ENCODE measurements at places on chromosomes 7 and 10.

- DNase-seq = no peak
Measured at GRCh38 chr10:91521439-91521838, 111.3 kb downstream of the HECTD2 start.

DNA sequence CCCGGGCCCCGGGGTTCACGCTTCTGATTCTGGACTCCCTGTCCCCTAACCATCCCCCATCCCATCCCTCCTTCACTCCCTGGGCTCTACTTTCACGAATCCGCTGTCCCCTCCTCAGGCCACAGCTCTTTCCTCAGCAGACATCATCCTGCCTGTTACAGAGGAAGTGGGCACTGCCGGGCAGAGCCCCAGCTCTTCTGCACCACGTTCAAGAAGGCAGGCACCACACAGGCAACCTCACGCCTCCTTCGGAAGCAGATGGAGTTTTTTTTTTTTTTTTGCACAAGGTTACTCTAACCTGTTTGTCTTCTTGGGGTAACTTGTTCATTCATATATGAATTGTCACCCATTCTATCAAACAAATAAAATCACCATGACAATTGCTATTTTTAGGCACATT lies 17.9 kb upstream of the ZNF32 start:
- DNase-seq = no peak

- DNase-seq = no peak
Measured at GRCh38 chr7:136278057-136278456, 300.9 kb upstream of the MTPN start.

- peak; percentile 6 for DNase-seq
Measured at GRCh38 chr7:134328900-134329299, 12.2 kb upstream of the SLC35B4 start.

DNA sequence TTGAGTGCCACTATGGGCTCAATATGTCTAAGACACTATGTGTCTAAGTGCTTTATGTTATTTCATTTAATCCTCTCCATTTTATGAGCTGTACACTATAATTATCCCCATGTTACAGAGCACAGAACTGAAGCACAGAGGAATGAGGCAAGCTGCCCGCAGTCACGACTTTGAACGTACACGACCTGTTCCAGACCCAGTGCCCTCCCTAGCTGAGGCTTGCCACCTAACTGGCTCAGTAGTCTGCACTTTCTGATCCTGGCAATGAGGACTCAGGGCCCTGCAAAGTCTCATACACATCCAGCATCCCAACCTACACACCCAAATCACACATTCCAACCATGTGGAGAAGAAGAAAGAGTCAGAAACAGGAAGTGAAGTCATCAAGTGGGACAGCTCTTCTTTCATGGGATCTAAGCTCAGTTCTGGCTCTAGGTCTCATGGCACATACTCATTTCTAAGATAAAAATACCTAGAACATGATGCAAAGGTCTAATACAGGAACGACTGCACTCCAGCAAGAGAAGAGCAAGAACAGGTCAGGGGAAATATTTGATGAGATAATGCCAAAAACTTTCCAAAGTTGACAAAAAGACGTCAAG lies 42.4 kb upstream of the DDC start:
- no peak for DNase-seq

- no peak for DNase-seq
Measured at GRCh38 chr10:77522268-77522809, 115.3 kb downstream of the KCNMA1 start.

- DNase-seq = no peak
Measured at GRCh38 chr7:120394595-120394994, 121.6 kb downstream of the KCND2 start.

DNA sequence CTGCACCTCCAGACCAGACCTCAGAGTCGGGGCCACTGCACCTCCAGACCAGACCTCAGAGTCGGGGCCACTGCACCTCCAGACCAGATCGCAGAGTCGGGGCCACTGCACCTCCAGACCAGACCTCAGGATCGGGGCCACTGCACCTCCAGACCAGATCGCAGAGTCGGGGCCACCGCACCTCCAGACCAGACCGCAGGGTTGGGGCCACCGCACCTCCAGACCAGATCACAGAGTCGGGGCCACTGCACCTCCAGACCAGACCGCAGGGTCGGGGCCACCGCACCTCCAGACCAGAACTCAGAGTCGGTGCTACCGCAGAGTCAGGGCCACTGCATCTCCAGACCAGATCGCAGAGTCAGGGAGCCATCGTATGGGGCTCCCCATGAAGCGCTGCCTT lies 105.9 kb downstream of the ACTR3B start:
- DNase-seq = no peak

- no peak for DNase-seq
Measured at GRCh38 chr7:27389496-27389895, 146.9 kb downstream of the EVX1 start.

DNA sequence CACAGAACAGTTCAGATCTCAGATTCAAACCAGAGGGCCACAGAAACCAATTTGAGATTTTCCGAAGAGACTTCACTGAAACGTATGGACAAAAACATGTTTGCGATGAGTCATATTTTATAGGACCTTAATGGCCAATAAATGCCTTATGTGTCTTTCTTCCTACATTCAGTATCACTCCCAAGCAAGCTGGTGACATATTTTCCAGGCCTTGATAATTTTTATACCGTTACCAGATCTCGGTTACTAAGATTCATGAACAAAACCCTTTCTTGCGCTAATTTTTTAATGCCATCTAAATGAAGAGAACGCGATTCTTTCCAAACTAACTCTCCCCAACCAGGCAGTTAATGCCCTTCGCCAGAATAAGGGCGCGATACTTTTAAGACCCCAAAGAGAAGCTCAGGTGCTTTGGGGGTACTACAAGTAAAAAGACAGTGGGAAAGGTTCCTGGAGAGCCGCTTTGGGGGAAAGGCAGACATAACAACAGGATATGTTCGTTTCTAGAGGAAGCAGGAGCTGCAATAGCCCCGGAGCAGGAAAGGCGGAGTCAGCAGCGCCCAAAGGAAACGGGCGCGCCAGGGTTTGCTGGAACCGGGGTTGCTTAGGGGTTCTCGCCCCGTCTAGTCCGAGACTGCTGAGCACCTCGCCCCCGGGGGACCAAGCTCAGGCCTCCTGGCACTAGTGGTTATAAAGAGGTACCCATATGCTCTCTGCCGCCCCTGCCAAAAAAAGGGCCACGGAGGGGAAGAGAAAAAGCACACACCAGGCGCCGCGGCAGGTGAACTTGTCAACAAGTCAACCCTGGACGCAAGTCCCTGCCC lies 884 bp downstream of the ICA1 start:
- peak; percentile 49 for DNase-seq

DNA sequence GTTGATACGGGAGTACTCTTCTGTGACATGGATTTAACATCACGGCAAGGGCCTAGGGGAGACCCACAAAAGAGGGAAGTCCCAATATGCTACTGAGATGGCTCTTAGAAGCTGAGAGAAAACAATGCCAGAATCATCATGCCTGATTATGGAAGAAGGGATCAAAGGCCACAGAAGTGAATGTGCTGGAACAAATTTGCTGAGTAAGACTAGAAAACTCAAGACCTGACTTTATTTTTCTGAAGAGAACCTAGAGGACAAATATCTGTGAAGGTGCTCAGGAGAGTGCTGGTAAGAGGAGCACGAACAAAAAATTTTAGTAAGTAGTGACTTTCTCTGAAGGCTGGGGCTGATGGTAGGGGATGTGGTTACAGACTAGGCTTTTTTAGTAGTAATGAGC lies 277.0 kb downstream of the ZEB1 start:
- no peak for DNase-seq

DNA sequence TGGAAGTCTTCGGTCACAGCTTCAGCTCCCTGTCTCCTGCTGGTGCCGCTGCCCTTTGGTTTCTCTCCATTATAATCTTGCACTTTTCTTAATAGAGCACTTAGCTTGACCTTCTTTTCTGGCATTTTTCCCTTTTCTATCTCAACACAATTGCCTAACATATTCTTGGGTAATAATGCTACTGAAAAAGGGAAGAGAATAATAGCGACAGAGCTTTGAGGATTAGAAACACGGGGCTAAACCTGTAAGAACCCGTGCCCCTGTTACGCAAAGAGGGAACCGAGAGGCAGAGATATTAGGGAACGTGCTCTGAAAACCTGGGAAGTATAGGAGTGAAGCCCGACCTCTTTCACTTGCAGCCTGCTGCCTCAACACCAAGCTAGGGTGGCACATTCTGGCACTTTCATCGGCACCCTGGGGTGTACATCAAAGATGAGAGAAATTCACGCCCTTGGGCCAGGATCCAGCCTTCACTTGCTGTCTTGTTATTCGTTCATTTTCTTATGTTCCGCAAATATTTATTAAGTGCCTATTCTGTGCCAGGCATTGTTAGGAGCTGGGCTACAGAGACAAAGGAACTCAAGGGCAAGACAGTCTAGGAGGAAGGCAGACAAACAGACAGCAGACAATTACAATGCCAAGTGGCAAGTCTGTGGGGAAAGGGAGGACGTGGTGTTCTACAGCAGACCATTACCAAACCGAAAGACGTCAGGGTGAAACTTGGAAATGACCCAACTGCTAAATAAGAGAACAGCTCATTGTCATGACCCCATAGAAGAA lies 33.0 kb upstream of the GALNTL5 start:
- peak; percentile 99 for DNase-seq

DNA sequence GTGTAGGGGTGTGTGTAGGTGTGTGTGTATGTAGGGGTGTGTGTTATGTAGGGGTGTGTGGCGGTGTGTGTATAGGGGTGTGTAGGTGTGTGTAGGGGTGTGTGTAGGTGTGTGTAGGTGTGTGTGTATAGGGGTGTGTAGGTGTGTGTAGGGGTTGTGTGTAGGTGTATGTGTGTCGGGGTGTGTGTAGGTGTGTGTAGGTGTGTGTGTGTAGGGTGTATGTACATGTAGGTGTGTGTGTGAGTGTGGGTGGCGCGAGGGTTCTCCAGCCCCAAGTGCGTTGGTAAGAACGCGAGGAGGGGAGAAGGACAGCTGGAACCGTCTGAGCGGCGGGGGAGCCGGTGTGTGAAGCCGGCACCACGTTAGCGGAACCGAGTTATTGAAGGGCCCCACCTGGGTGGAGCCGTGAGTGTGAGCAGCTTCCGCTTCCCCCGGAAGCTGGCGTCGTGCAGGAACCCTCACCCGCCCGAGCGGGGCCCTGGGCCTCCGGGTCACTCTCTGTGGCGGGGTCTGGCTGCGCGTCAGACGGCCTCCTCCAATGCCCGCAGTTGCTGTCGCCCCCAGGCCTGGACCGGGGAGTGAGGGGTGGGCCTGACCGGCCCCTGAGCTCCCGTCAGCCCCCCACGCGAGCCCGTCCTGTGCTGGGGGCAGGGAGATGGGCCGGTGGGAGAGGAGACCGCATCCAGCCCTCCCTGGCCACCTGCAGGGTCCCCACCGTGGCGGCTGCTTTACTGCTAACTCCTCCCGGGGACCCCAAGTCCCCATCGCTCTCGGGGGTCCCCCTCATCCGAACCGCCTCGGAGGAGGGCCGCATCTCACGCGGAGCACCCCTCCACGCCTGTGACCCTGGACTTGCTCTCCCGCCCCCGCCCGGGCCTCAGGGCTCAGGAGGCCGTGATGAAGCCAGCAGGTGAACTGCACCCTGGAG lies 49.6 kb upstream of the PSMG3 start:
- no peak for DNase-seq

DNA sequence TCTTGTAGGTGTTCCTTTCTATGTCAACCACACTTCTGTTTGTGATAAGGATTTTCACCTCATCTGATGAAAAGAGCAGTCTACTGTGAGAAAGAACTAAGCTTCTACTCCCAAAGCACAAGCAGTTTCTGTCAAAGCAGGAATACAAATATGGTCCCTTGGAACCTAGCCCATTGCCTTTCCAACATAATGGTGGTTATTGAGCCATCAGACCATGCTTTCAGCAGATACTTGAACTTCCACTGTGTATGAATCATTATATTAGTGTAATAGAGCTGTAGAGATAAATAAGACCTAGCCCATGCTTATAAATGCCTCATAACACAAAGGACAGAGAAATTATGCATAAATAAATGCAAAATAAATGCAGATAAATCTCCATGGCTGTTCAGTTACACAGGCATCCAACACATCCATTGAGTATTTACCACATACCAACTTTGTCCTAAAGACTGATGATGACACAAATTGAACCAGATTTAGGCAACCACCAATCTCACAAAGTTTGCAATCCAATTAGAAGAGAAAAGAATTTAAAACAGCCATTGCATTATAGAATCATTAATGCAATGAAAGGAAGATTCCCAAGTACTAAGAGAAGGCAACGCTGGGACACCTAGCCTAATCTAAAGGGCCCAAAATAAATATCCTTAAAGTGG lies 729.4 kb upstream of the C7orf33 start:
- no peak for DNase-seq

DNA sequence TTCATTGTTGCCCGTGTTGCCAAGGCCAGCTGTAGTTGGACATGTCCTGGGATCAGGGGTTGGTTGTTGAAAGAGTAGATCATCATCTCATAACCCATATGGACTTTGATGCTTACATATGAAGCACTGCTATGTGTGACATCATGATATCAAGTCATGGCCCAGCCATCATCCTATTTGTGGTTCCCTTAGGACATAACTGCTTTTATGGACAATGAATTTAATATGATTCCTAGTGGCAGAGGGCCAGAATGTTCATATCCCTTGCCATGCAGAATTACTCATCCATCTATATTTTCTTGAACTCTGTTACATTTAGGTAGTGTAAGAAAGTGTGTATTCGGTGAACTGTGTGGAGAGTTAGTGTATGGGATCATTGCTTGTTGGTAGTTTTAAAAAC lies 343.9 kb upstream of the LRGUK start:
- no peak for DNase-seq

DNA sequence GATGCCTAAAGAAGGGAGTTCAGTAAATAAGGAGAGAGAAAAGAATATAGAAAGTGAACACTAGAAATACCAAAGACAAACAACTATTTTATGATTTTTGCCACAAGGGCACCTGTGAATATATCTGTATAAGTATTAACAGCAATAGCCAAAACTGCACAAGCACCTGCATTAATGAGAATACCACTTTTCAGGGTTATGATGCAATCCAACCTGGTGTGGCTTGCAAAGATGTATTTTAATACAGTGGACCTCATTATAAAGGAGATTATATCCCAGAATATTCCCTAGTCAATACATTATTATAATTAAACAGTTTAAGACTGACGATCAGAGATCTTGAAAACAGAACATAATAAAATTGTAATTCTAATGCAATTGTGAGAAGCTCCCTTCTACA lies 4.0 kb downstream of the BRAF start:
- no peak for DNase-seq

GRCh38 chr7:99171731-99172130 lies 27.8 kb upstream of the SMURF1 start:
- DNase-seq = no peak

DNA sequence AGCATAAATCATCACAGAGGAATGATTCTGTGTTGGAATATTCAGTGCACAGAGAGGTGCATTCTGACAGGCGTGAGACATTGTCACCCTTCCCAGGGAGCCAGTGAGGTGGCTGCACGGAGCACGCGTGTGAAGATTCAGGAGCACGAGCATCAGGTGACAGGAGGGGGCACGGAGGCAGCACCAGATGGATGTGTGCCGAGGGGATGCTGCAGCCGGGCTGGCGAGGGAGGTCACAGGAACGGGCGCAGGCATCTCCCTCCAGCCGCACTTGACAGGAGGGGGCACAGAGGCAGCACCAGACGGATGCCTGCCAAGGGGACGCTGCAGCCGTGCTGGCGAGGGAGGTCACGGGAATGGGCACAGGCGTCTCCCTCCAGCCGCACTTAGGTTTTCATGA lies 66.5 kb downstream of the DIP2C start:
- DNase-seq = no peak

Data from inflammatory macrophage (primary cell).